Regular cardiac myocyte (primary cell): ENCODE measurements at places on chromosomes 6 and 20. TPM values are rescaled to one million over a fixed set of nuclear protein-coding genes. Genes with fewer than 3 reads are reported as not detected.

The RSPO4 gene
- not detected in 2 replicates for total RNA-seq

The FNDC1 gene
- 0.19 and 1.1 TPM in 2 replicates for total RNA-seq

The GSTA1 gene
- not detected in 2 replicates for total RNA-seq

The TREM2 gene
- not detected in 2 replicates for total RNA-seq

The FAM83B gene
- total RNA-seq, result 0.19 and 0.28 TPM in 2 replicates
